ENCODE measurements at places on chromosomes 12 and 14.

- DNase-seq: no peak
These were observed 769.6 kb upstream of the ALG10B start for GRCh38 chr12:37546901-37547475.

GRCh38 chr14:75299059-75299458 is 20.4 kb downstream of the FOS start:
- no peak for DNase-seq

DNA sequence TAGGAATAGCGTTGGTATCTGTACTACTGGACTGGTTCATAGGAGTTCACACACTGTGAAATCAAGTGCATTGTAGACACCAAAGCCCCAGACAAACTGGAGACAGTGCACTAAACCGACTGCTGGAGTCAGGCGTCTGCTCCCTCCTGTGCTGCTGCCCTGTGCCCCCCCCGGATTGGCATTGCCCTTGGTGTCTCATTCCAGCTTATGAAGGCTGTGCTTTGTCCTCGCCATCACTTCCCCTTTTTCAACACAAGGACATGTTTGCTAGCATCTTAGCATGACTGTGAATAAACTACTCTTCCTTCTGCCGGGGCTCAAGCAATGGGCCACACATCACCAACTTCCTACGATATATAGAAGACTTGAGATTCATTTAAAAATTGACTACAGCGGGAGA is 84.0 kb downstream of the TMCC3 start:
- no peak for DNase-seq

GRCh38 chr12:47717443-47718193 is 7.7 kb downstream of the ENDOU start:
- peak; percentile 53 for DNase-seq

- no peak for DNase-seq
These were observed 273.6 kb upstream of the PWP1 start for GRCh38 chr12:107411792-107412535.

- no peak for DNase-seq
These were observed 33.1 kb downstream of the SYNDIG1L start for GRCh38 chr14:74392616-74393570.

- no peak for DNase-seq
These were observed 15.3 kb upstream of the DGLUCY start for GRCh38 chr14:91098591-91098990.

DNA sequence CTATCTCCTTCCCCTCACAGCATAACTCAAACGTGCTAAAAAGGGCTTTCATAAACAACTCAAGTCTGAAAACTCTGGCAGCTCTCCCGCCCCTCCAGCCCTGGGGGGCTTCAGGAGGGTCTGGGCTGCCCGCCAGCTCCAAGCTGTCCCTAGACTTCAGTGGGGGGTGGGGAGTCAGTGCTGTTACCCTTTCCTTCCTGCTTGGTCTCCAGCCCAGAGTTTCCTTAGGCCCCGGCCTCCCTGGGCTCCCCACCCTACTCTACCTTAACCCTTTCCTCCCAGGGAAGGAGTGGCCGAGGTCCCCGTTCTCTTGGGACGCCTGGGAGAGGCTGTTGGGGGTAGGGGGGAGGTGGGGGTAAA is 530 bp upstream of the NYNRIN start:
- DNase-seq: no peak

GRCh38 chr14:22512106-22512814 is 76.8 kb downstream of the DAD1 start:
- DNase-seq: no peak

DNA sequence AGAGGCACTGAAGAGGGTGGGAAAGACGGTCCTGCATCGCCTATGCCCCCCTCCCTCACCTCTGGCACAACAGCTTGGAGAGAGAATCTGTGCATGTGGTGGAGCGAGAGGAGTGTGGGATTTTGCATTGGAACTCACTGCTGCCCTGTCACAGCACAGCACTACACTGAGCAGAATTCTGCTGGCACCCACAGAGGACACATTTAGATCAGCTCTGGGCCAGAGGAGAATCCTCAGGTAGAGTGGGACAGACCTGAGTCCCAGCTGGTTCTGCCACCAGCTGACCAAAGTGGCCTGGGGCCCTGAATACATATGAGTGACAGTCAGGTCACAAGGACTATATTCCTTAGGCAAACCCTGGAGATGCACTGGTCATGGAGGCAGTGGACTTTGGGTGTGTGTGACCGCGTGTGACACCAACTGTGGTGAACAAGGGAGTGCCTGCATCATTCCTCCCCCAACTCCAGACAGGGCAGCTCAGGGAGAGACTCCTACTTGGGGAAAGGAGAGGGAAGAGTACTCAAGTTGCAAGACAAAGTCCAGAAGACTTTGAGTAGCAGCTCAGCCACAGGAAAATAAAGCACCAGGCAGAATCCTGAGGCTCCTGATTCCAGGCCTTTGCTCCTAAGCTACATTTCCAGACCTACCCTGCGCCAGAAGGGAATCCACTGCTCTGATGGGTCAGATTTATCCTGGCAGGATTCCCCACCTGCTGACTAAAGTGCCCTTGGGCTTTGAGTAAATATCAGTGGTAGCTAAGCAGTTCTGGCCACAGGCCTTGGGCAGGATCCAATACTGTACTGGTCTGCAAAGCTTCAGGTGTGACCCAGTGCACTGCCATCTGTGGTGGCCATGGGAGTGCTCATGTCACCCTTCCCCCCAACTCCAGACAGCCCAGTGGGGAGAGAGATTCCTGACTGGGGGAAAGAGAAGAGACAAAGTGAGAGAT is 10.6 kb upstream of the ACOT1 start:
- no peak for DNase-seq

DNA sequence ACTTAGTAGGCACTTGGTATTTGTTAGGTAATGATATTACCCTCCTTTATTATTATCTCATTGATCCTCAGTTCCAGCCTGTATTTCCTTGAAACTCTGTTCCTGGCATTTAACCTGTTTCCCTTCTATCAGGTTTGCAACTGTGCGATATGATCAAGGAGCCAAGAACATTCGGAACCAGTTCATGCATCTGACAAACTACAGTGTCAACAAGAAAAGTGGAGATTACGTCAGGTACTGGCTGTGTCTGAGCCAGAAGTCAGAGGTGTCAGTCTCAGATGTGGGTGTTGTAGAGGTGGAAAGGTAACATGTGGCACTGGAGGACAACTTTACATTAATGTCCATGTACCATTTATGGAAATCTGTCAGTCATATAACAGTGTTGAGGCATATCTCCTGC is 56.7 kb downstream of the TTLL5 start:
- DNase-seq: no peak

DNA sequence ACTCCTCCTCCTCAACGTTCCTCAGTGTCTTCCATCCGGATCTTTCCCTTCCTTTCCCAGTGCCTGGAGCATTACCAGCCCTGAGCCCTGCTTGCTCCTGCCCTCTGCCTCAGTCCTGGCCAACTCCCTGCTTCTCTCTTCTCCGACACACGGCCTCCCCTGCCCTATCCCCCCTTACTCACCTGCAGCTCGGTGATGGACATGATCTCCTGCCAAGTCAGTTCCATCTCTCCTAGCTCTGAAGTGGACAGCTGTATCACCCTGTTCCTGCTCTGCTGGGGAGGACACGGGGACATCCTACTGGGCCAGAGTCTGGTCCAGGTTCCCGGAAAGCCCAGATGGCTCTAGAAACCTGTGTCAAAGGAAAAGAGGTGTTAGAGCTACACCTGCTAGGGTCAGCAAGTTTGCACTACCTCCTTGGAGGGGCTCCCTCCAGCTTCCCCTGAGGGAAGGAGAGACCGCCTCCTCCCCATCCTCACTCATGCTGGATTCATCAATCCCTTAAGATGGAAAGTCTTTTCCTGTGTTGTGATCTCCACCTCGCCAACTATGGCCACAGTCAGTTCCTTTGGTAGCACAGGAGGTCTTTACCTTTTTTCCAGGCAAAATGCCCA is 5.8 kb downstream of the NFE2 start:
- DNase-seq: peak; percentile 43

- no peak for DNase-seq
These were observed 5.9 kb upstream of the DEGS2 start for GRCh38 chr14:100165376-100165775.

GRCh38 chr12:22459838-22460490 is 84.4 kb downstream of the C2CD5 start:
- DNase-seq: peak; percentile 62

DNA sequence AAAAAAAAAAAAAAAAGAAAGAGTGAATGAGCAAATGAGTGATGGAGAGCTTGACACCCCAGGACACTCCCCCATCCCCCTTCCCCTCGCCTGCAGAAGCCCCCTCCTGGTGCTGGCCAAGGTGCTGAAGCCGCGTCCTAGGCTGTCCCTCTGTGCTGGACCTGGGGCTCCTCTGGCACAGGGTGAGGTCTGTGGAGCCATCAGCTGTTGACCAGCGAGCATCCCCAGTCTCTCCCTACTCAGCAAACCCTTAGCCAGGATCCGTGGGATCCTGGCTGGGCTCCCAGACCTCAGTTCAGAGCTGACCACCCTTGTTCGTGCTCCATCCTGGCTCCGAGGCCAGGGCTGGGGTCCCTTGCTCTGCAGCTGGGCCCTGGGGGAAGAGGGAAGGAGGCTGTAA is 5.4 kb upstream of the KIF26A start:
- DNase-seq: no peak

DNA sequence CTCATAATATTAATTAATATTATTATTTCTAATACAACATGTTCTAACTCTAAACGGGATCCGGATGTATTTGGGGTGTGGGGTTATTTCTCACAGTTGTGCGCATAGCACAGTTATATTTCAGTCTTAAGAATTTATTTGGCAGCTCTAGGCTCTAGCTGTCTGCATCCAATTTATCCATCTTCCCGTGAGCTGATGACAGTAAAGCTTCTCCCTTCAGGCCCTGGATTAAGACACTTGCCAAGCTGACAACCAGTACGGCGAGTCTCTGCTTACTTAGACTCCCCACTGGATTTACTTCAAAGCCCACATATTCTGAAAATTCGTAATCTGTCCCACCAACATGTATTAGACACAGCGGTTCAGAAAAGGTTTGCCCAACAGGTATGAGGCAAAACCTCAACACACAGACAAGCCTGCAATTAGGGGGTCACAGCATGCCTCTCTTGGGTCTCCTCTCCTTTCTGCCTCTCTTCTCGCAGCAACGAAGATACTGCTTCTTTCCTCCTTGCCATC is 232.9 kb upstream of the TMTC1 start:
- DNase-seq: no peak

GRCh38 chr12:28954333-28954732 is 194.7 kb upstream of the FAR2 start:
- no peak for DNase-seq

DNA sequence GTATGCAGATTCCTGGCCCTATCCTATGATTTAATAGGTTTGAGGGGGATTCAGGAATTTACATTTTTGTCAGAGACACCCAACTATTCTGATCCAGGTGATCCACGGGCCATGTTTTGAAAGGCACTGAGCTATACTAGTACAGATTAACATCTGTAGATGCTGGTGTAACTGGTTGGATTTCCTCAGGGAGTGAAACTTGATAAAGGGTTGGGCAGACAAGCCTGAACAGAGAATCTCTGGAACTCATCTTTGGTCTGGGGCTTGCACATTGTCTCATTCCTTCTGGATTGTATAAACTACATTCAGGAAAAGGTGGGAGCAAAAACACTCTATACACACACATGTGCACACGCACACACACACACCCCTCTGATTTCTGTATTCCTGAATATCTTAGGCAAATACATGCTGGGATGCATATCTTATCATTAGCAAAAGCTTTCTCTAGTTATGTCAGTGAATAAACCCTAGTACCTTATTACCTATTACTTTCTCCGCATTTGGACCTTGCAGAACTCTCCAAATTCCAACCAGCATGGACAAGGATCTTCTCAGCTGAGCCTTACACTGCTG is 104.6 kb downstream of the SLC38A1 start:
- DNase-seq: no peak

DNA sequence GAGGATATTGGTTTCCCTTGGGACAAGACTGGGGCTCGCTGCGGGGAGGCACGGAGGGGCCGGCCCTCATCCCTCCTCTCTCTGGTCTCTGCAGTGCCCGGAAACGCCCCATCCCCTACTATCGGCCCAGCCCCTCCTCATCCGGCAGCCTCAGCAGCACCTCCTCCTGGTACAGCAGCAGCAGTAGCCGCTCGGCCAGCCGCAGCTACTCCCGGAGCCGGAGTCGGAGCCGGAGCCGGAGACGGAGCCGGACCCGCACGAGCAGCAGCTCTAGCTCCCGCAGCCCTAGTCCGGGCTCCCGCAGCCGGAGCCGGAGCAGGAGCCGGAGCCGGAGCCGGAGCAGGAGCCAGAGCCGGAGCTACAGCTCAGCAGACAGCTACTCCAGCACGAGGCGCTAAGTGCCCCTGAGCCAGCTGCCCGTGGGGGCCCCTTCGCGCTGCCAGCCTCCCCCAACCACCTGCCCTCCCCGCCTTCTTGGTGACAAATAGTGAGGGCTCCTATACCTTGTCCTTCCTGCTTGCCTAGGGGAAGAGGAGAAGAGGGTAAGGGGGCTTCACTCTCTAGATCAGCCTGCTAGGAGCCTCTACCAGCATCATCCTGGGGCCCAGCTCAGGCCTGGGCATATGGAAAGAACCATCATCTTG is 22.2 kb upstream of the HSPB8 start:
- DNase-seq: no peak

DNA sequence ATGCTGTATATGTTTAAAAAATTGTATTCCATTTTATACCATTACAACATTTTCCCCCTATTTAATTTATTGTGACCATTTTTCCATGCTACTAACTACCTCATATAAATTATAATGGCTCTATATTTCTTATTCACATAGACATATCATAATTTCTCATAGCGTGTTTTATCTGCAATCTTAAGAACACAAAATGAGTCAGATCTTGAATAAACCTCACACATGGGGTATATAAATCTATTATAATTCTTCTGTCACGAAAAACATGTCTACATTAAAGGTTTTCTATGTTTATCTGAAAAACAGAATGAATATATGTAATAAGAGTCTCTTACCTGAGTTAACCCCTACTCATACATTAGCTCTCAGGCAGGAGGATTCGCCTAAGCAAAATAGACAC is 50.5 kb upstream of the ERGIC2 start:
- DNase-seq: no peak

GRCh38 chr14:61519106-61519505 is 176.2 kb upstream of the HIF1A start:
- DNase-seq: no peak

GRCh38 chr14:100749967-100750597 is 23.4 kb downstream of the DLK1 start:
- no peak for DNase-seq

DNA sequence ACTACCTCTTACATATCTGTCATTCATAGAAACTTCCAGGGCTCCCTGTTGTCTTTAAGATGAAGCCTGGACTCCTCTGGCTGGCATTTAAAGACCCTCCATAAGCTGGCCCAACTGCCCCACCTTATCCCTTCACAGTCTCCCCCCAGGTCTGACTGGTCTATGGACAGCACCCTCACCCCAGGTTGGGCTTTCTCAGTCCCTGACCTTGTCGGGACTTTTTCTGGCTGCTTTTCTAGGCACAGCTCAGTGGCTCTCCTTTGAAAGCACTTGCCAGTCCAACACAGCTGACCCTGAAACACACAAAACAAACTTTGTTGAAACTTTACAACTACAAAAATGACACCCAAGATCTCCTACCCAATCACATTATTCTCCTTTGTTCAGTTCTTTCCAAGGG is 13.9 kb upstream of the MYH7 start:
- no peak for DNase-seq

All from hematopoietic multipotent progenitor cell treated with erythropoietin and hydrocortisone succinate and interleukin-3 and kit ligand, for 15 days (in vitro differentiated cells).